ENCODE measurements at places on chromosomes 7 and 10.

GRCh38 chr10:35346248-35346647 is 9.9 kb downstream of the CCNY start:
- DNase-seq = no peak

GRCh38 chr10:1094112-1095057 is 38.2 kb downstream of the WDR37 start:
- DNase-seq = no peak

- DNase-seq = no peak
Measured at GRCh38 chr10:77187376-77187999, 450.1 kb downstream of the KCNMA1 start.

DNA sequence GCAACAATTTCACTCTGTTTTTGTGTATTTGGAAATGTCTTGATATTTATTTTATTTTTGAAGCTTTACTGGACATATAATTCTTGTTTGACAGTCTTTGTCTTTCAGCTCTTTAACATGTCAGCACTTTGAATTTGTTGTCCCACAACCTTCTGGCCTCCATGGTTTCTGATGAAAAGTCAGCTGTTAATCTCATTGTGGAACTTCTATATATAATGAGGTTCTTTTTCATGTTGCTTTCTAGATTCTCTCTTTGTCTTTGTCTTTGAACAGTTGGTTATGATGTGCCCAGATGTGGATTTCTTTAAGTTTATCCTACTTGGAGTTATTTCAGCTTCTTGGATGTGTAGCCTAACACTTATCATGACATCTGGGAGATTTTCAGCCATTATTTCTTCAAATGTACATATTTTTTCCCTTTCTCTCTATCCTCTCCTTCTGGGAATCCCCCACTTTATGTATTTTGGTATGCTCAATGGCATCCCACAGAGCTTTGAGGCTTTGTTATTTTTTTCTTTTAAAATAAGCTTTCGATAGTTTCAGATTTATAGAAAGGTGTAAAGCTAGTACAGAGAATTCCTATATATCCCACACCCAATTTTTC is 9.5 kb upstream of the LMTK2 start:
- DNase-seq = no peak

GRCh38 chr7:91876391-91877133 is 3.9 kb downstream of the MTERF1 start:
- no peak for DNase-seq

GRCh38 chr7:28766359-28766758 is 191.8 kb downstream of the TRIL start:
- DNase-seq = no peak

DNA sequence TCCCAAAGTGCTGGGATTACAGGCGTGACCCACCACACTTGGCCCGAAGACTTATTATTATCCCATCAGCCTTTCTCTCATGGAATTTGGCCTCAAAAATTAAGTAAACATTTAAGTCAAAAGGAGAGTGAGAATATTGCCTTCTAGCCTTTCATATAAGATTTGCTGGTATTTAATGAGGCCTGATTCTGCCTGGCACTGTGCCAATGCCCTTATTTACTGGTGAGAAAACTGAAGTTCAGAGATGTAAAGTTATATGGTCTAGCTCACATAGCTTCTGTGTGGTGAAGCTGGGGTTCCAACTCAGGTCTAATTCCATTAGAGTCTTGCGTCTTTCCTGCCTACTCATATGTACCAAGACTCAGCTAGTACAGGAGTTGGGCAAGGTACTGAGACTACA is 260.2 kb downstream of the SDHAF3 start:
- no peak for DNase-seq

- peak; percentile 59 for DNase-seq
Measured at GRCh38 chr7:124765401-124766352, at the start of gene GPR37. GPR37 (minus strand) TSS chr7:124765792; CDS start chr7:124764976, 816 bp downstream.

GRCh38 chr10:73585327-73585726 is 5.8 kb downstream of the USP54 start:
- DNase-seq = no peak

DNA sequence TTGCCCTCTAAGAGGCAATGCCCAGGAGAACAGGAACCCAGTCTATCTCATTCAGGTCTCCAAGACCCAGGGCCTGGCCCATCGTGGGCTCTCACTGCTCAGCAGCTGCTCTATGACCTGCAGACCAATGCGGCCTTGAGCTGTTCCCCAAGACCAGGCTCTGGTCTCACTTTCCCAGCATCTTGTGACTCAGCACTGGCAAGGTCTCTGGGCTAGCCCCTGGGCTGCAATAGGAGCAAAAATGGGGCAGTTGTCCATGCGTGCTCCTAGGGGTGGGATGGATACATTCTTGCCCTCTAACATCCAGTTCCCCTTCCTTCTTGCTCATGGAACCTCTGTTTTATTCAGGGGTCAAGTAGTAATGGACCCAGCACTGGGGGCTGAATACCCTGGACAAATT is 13.5 kb downstream of the GCK start:
- DNase-seq = no peak

DNA sequence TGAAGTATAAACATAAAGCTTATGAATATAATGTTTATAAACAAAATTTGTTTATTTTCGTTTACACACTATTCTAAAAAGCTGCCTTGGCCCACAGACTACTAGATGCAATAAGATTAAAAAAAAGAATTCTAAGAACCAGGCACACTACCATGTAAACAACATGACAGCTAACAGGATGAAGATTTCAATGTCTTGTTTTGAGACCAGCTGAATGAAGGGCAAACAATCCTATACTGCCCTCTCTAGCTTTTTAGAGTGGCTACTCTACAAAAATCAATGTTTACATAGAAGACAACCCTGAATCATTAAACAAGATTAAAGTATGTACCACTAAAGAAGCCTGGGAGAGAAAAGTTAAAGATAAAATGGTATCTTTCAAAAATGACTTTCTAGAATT is 38.6 kb downstream of the SLC25A40 start:
- DNase-seq = no peak

Measured in neural crest cell (in vitro differentiated cells).